ENCODE measurements at places on chromosomes 13 and 19.

- no peak for DNase-seq
Measured at GRCh38 chr19:16569609-16570320, 2.5 kb downstream of the SLC35E1 start.

DNA sequence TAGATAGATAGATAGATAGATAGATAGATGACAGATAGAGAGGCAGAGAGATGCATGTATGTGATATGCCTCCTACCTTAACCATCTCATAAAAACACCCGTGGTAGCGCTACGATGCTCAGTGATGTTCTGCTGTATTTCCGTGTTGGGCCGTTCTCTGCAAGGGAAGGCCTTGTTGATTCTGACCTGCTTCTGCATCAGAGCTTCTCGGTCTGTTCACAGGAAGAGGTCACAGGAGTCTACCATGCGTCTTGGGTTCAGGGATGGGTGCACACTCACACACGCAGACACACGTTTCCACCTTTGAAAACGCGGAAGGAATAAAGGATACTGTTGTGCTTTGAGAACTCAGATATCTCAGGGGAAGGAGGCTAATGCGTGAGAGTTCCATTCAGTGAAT lies 316.9 kb downstream of the TEX29 start:
- no peak for DNase-seq

- peak; percentile 42 for DNase-seq
Measured at GRCh38 chr19:1252221-1252820, 3.9 kb downstream of the MIDN start.

DNA sequence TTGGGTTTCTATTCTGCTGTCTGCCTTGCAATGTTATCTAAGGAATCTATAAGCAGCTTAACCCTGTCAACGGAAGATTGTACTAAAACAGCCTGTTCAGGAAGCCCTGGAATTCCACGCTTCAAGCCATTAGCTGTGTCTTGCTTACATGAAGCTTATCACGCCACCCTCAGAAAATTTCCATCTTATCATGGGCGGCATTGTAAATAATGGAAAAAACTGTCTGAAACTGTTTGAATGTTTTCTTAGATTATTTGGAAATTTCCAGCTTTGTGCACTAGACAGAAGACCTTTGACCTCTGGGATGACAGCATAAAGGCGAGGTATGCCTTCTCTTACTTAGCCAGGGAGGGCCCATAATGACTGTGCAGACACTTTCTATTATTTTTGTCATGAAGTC lies 319.7 kb downstream of the KCNRG start:
- DNase-seq: no peak

DNA sequence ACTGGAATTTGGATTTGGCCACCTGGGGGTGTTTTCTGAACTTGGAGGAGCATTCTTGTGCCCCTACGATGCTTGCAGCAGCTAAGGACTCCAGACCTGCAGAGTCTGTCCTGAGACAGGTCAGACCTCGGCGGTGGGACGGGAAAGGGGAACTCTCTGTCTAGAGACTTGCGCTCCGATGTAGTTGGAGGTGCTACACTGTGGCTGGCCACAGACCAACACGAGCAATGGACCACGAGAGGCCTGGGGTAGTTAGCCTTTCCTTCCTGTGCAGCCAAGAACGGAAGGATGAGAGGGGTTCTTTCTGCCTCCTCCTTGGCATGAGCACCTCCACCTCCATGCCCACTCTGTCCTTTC lies 5.9 kb upstream of the GRAMD1A start:
- DNase-seq: no peak

- no peak for DNase-seq
Measured at GRCh38 chr13:99067159-99067985, 89.5 kb upstream of the DOCK9 start.

DNA sequence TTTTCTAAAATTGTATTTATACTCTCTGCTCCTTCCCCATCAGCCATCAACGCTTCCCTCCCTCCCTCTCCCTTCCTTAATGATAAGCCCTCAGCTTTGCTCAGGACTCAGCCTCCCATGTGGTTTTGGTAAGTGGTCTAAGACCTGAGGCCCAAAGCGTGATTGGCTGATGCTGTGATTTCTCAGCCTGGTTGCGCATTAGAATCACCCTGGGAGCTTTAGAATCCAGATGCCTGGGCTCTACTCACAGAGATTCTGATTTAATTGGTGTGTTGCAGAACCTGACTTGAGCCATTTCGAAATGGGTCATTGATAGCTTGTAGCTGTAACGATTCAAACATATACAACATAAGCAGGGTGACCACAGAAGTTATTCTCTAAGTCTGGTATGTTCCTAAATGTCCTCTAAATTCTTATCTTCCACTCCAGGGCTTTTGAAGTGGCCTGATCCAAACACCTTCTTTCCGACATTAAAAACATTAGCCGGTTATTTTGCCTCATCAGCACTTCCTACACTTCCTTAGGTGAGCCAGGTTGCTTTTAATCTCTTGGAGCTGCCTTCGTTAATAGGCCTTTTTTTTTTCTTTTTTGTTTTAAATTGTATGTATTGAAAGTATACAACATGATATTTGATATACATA lies 60.6 kb downstream of the LRCH1 start:
- no peak for DNase-seq

GRCh38 chr13:30173303-30173610 lies 134.1 kb downstream of the KATNAL1 start:
- DNase-seq: no peak

- no peak for DNase-seq
Measured at GRCh38 chr13:73235385-73235784, 176.6 kb downstream of the KLF5 start.

DNA sequence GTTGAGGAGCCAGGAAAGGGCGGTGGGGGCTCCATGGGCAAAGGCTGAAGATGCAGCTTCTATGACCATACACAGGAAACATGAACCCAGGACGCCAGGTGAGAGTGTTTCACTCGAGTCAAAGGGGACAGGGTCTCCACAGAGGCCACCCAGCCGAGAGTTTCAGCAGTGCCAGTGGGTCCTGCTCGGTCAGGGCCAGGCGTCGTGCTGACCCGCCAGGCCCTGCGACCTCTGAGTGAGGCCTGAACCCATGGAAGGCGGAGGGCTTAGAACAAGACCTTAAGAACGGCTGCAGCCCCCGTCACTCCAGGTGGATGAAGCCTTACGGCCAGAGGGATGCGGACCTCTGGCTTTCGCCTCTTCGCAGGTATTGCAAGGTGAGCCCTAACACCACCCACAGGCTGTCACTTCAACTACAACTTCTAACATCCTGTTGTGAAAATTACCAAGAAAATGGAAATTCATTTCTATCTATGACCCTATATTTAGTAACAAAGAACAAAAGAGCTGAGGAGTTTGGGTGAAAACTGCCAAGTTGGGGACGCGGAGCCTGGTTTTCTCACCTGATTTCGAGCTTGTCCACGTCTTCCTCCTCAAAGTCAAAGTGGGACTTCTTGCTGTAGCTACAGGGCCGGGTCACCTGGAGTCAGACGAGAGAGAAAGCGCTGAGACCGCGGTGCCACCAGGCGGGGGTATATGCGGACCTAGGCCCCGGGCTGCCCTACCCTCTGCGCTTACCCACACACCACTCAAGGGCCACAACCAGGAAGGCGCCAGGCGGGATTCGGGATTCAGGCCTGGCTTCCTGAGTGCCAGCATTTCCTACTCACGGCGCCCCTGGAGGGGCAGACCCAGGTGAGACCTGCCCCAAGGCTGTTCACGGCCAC lies 50.1 kb upstream of the C13orf46 start:
- no peak for DNase-seq

GRCh38 chr13:36945078-36945477 lies 25.0 kb upstream of the SMAD9 start:
- no peak for DNase-seq

DNA sequence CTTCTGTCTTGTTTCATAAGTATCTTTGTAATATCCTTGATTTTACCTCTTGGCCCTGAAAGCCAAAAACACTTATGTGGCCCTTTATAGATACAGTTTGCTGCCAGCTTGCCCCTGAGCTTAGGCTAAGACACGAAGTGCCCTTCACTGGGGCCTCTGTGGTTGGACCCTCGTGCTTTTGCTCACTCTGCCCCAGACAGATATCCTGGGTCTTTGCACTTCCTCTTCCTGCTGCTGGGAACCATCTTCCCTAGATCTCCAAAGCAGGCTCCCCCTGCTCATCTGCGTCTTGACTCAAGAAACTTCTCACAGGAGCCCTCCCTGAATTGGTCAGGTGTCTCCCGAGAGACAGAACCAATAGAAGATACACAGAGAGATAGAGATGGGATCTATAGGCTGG lies 2.0 kb upstream of the TNFSF14 start:
- DNase-seq: no peak

- DNase-seq: no peak
Measured at GRCh38 chr13:21615427-21615826, 11.5 kb upstream of the MICU2 start.

GRCh38 chr13:52366291-52366690 lies 39.7 kb downstream of the THSD1 start:
- DNase-seq: no peak

- no peak for DNase-seq
Measured at GRCh38 chr13:57918913-57919312, 287.4 kb downstream of the PCDH17 start.

- DNase-seq: no peak
Measured at GRCh38 chr19:15479391-15480345, at the start of gene PGLYRP2. TSS of gene PGLYRP2 (minus strand) at chr19:15479501. CDS start at chr19:15479371, 130 bp downstream.

GRCh38 chr19:18898607-18899408 lies 2.9 kb upstream of the CERS1 start:
- DNase-seq: no peak

DNA sequence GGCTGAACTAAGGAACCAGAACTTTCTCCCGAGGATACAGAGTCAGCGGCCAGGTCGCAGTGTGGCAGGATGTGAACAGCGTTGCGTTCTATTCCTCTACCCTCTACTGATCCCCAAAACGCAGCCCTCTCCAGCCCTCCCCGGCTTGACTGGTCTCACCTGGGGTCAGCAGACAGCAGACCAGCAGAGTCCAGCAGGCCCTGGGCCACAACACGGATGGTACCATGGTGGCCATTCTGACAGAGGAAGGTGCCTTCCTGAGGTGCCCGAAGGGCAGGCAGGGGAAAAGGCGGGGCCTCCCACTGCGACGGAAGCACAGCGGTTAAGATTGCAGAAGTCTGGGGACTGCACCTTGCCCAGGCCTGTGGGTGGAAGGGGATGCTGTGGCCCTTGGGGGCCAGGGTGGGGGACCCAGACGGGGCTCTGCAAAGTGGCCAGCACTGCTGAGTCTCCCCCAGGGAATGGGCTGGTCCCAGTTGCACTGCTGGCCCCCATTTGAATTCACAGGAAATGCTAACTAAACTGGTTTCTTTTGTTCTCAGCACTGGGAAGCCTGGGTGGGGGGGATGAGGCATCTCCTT lies at the start of gene ICAM3:
ICAM3 (minus strand) TSS at position 245 of the 581 bp plus-strand sequence; CDS start at position 235, 10 bp downstream.
- peak; percentile 38 for DNase-seq

DNA sequence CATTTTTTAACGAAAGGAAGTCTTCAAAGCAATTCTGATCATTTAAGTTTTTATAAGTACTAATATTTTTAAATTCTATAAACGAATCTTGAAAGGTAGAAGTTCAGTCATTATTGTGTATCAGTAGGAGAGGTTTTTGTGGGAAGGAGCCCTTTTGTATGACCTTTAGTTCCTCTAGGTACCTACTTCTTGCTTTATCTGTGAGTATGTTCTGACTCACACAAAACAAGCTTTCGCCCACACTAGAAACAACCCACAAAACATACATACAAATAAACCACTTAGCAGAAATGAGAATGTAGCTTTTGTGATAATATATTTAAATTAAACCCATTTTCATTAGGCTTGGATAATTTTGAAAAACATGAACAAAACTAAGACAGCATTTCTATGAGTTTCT lies 27.8 kb downstream of the ERCC5 start:
- DNase-seq: no peak

- DNase-seq: no peak
Measured at GRCh38 chr19:45275370-45275971, 24.4 kb downstream of the MARK4 start.

DNA sequence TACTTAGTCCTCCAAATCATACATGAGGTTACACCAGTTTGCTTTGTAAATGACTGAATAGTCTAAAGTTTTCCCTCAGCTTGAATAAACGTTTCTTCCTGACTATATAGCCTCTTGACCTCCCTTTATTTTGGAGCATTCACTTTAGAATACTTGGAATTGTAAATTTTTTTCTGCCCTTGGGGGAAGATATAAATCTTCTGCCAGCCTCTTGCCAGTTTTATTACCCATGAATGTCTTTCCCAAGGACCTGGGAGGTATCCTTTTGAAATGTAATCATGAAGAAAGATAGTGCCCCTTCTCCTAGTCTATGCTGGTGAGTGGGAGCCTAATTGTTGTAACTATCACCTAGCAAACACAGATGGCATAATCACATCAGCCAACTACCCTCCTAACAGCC lies 2033.9 kb upstream of the PCDH20 start:
- no peak for DNase-seq

- DNase-seq: no peak
Measured at GRCh38 chr19:44308011-44308410, 3.2 kb upstream of the ZNF235 start.

DNA sequence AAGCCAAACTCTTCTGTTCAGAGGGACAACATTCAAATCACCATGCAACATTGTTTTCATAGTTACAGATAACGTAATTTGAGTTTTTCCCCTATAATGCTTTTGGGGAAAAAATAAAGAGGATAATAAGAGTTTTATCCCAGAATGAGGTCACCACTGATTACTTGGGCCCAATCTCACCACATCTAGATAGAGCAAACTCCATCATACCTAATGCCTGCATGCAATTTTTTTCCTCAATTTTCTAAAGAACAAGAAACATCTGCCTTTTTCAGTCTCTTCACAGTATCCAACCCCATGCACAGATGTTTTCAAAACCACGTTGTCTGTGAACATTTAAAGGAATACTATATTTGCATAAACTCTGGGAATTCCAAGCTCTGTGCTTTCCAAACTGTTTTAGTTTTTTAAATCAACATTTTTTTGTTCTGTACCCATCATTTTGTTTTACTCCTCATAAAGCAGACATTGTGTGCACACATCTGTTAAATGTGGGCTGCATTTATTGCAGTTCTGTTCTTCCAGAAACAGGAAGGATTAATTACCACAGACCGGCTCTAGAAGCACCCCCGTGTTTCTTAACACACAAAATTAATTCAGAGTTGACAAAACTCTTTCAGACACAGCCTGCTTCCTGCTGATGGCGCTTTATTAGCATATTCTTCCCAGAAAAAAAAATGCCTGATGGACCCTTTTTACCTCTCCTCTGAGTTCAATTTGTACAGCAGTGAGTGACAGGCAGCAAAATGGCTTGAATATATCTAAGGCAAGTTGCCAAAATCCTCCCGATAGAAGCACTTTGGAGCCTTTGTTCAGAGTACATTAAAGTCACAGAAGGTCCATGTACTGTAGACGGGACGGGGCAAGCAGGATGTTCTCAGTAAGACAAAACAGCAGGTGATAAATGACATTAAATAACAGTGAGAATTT lies 1171.9 kb downstream of the EFNB2 start:
- no peak for DNase-seq

GRCh38 chr13:72805676-72806346 lies 23.9 kb downstream of the PIBF1 start:
- no peak for DNase-seq

GRCh38 chr19:5343848-5344247 lies 3.2 kb upstream of the PTPRS start:
- DNase-seq: no peak

- DNase-seq: no peak
Measured at GRCh38 chr19:29812080-29812880, 489 bp downstream of the CCNE1 start.
